Amniotic epithelial cell (primary cell): ENCODE measurements at places on chromosomes 6 and 20.

DNA sequence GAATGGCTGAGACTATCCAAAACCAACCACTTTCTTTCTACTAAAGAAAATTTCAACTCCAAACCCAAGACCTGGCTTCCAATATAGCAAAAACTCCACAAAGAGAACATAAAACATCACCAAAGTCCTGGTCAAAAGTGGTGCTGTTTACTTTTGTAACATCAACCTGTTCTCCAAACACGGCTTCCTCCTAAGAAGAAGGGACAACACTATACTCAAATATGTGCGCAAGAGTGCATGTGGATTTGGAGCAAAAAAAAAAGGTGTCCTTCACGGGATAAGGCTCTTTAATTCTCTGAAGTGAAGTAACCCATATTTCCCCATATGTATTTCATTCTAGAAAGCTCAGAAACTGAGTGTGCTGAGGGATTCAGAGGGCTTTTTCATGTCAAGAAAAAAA lies 6.6 kb downstream of the B4GALT5 start:
- no peak for DNase-seq

DNA sequence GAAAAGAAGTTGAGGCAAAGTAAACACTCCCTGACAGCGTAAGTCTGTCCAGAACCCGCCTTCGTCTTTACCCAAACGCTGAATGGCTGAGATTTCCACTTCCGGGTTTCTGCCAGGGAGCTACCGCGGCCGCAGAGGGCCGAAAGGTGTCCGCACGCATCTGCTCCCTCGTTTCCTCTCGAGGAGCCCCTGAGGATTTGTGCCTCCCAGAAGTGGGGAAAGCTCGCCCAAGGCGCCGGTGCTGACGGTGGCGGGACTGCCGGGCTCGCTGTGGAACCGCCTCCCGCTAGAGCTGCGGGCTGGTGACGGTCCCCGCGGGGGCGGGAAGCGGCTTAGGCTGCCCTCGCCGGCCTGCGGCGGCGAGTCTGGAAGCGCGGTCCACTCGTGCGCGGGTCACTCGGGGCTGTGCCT lies 1760.2 kb upstream of the DEFB115 start:
- DNase-seq = no peak

DNA sequence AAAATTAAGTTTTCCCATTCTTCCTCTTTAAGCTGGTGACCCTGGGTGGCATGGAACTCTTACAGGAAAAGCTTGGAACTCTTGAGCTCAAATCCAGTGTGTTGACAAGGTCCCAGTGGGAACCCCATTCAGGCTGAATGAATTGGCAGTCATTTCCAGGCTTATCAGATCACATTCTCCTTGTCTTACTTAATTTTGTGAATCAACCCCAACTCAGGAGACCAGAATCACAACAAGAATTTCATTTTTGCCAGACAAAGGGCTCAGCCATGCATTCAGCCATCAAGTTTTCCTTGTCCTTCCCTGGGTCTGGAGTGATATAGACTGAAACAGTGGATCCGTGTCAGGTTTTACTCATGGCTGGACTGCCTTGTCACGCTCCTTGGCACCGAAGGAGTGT lies 92.1 kb upstream of the EEF1E1 start:
- no peak for DNase-seq

GRCh38 chr6:29828471-29828797 lies 809 bp downstream of the HLA-G start:
- no peak for DNase-seq

GRCh38 chr20:19423097-19423899 lies 210.9 kb downstream of the SLC24A3 start:
- no peak for DNase-seq

- DNase-seq = no peak
These were observed 103.0 kb downstream of the ADGRB3 start for GRCh38 chr6:68738039-68738438.

DNA sequence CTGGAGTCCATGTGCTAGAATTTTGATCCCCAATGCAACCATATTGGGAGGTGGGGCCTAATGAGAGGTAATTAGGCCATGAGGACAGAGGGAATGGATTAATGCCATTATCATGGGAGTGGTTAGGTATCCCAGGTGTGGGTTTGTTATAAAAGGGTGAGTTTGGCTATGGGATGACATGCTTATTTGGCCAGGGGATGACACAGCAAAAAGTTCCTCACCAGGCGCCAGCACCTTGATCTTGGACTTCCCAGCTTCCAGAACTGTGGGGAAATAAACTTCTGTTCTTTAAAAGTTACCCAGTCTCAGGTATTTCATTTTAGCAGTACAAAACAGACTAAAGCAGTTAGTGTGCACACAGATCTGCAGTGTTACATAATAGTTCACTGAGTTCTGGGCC lies 84.1 kb downstream of the ADGB start:
- DNase-seq = no peak

- DNase-seq = no peak
These were observed 15.5 kb downstream of the SYTL3 start for GRCh38 chr6:158665332-158665731.

DNA sequence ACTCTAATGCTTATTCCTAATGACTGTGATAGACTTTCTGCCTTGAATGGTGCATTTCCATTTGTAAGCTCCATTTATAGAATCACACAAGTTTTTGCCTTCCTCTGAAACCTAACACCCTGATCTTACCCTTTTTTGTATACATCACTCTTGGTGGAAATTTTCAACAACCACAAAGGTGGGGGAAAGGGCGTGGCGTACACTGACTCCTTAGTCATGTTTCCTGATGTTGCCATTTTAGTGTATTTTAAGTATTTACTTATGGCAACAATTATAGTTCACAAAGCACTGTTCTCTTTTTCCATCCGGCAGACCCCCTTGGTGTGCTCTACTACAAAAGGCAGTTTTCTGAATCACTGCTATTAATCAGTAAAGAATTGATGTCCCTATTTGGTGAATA lies 92.0 kb downstream of the ATXN1 start:
- DNase-seq = no peak

- DNase-seq = no peak
These were observed 8.6 kb downstream of the CEP57L1 start for GRCh38 chr6:109103942-109104341.

DNA sequence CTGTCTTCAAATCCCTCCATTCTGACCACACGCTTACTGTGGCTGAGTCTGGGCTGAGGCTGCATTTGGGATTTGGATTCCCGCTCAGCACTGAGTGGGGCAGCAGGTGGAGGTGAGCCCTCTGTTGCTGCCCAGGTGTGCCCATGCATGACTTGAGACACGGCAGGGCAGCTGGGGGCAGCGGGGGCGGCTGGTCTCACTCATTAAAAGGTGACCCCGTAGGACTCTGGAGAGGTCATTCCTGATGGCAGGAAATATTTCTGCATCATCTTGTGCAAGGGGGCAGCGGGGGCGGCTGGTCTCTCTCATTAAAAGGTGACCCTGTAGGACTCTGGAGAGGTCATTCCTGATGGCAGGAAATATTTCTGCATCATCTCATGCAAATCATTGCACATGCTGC lies 49.8 kb downstream of the SMOC2 start:
- DNase-seq = no peak

DNA sequence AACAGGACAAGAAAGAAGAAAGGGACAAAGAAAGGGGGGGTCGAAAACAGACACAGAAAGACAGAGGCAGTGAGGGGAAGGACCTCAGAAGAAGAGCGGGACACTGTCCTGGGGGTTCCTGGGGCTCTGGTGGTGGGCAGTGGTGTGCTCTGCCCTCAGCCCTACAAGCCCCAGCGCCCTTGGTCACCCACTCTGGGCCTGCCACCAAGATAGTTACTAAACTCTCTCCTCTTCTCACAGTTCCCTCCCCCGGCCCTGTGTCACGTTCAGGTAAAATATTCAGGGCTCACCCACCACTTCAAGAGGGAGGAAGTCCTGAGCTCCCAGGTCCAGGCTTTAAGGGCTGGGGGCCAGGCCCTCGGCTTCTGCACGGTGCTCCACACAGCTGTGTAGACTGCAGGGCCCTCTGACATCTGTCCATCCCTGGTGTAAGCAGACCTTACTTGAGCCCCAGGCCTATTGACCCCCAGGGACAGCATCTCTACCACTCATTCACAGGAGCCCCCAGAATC lies 87.4 kb downstream of the MRPL14 start:
- DNase-seq = no peak

GRCh38 chr6:21245488-21245887 lies 348.1 kb upstream of the SOX4 start:
- no peak for DNase-seq

- no peak for DNase-seq
These were observed 191.6 kb upstream of the SUPT3H start for GRCh38 chr6:45569210-45569945.

GRCh38 chr6:33279971-33280511 lies 3.1 kb downstream of the B3GALT4 start:
- peak; percentile 58 for DNase-seq

- DNase-seq = no peak
These were observed 31.3 kb upstream of the KCNG1 start for GRCh38 chr20:51054233-51054632.

DNA sequence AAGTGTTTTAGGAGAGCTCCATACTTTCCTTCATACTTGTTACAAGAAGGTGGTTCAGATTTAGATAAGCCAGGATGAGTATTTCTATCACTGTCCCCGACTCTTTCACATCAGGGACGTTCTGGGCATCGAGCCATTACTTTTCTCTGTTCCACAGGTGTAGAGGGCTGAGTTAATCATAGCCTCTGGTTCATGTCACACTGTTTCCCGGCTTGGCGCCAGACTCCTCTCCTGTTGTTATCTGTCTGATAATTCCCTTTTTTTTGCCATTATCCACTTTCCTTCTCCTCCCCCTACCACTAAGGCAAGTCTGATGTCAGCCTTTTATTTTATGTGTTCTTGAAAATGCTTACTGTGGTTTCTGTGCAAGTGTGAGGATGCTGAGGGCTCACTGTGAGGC lies 593.4 kb downstream of the UTRN start:
- DNase-seq = no peak

DNA sequence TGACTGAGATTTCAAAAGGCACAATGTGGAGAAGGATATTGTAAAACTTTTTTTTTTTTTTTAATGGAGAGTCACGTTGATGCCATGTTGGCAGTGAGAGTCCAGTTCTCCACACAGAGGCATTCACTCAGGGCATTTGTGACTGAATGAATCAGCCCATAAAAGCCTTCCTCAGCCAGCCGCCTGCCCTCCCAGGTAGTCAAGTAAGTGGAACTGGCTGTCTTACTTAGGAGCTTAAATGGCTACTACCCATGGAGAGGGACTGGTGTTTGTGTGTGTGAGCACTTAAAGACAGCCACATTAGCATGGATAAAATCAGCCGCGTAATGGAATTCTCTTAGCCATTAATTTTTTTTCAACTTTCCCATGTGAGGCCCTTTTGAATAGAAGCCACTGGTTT lies 12.6 kb downstream of the AAR2 start:
- DNase-seq = no peak

DNA sequence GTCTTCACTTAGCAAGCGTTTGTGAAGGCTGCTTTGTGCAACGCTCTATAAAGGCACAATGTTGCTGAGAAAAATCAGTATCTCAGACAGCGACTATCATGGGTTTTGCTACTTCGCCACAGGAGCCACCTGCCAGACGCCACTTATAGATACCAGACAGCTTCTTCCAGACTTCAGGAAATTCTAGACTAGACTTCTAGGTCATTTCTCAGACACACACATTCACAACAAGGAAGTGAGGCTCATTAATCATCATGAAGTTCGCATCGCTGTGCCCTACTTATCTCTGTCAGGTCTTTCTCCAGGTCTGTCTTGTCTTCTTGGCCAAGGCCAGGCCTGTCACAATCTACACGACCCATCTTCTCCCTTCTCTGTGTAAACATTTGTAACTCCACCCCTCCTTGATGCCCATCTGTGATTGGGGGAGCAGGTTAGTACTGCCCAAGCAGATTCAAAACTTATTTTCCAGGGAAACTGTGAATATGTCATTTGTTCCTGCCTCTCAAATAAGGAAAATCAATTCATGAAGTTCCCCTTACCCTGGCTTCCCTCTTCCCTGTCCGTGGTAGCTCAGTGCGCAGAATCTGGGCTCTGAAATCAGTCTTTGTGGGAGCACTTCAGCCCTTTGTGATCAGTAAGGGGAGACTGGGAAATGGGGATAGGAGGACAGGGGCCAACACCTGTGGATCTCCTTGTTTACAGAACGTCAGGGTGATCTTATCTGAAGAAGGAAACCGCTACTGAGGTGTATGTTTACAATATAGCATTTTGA lies 115.5 kb downstream of the TNFAIP3 start:
- peak; percentile 32 for DNase-seq

DNA sequence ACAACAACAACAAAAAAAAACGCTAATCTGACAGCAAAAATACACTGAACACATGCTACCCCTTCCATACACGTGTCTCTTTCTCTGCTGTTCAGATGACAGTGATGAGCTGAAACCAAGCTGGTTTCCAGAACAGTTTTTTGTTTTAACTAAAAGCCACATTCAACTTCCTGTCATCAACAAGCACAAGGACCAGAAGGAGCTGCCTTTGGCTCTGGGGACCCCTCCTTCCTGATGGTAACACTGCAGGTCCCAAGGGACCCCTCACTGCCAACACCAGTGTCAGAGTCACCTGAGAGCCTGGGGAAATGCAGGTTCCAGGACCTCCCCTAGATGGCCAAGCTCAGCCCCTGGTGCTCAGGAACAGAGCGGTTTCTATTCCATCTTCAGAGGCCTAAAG lies 6.0 kb downstream of the CST7 start:
- no peak for DNase-seq

DNA sequence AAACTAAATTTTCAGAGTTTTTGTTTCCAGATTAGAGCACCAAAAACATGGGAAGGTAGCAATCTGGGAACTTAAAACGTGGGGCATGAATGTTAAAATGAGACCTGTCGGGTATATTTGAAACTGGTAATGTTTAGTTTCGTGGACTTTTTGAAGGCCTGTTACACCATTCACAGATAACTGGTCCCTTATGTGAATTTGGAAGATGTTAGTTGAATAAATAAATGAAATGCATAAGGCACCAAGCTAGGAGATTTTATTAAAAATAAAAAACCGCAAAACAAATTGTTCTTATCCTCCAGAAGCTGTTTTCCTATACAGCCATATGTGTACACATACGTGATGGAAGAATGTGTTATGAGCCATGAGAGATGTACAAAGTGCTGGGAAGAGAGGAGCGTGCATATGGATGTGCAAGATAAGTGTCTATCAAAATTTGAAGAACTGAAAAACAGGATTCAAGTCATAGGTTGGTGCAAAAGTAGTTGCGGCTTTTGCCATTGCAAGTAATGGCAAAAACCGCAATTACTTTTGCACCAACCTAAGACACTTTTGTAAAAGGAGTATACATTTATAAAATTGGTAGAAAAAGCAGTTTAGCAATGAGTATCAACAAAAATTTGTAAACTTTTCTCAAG lies 700 bp upstream of the MCUR1 start:
- no peak for DNase-seq
